ENCODE measurements at places on chromosomes 2 and 18.

- peaks cover 6% of the 10 kb centered on the region for H3K36me3 ChIP-seq
- H3K27ac ChIP-seq: no peak overlapping the region
- no peaks in the 10 kb centered on the region for H3K27me3 ChIP-seq
- no peak overlapping the region for H3K4me3 ChIP-seq
- no peak for DNase-seq
These were observed 130.5 kb upstream of the NOSTRIN start for GRCh38 chr2:168671932-168672331.

- H3K27me3 ChIP-seq: no peaks in the 10 kb centered on the region
- no peaks in the 10 kb centered on the region for H3K4me1 ChIP-seq
- no peak overlapping the region for H3K4me3 ChIP-seq
- DNase-seq: no peak
- H3K36me3 ChIP-seq: no peaks in the 10 kb centered on the region
- H3K27ac ChIP-seq: no peak overlapping the region
These were observed 361.8 kb upstream of the CWC22 start for GRCh38 chr2:180368881-180369280.

DNA sequence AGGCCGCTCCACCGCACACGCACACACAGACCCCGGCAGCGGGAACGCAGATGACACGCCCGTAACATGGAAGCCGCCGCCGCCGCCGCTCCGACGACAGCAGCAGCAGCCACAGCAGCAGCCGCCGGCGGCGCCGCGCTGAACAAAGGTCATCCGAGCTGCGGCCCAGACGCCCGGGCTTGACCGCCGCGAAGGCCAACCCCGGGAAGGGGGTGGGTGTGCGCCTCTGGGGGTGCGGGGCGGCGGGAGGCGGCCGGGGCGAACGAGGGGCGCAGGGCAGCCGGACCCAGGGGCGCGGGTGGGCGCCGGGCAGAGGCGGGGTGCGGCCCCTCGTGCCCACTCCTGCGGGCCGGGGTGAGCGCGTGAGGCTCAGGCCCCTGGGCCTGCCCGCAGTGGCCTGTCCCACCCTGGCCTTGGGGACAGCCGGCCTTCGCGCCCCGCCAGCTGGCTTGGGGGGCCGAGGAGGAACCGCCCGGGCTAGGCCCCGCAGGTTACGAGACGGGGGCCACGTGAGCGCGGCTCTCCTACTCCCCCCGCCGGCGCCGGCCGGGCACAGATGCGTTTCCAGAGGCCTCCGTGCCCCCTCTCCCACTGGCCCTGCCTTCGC lies 1.0 kb upstream of the ZNF532 start:
- peaks cover 3% of the 10 kb centered on the region for H3K36me3 ChIP-seq
- peaks cover 56% of the 10 kb centered on the region for H3K27me3 ChIP-seq
- DNase-seq: peak; percentile 36
- H3K4me3 ChIP-seq: peak overlapping the region; percentile 45
- peaks cover 5% of the 10 kb centered on the region for H3K4me1 ChIP-seq
- H3K27ac ChIP-seq: no peak overlapping the region

GRCh38 chr2:192604295-192604694 lies 409.6 kb upstream of the TMEFF2 start:
- no peaks in the 10 kb centered on the region for H3K36me3 ChIP-seq
- H3K4me1 ChIP-seq: no peaks in the 10 kb centered on the region

DNA sequence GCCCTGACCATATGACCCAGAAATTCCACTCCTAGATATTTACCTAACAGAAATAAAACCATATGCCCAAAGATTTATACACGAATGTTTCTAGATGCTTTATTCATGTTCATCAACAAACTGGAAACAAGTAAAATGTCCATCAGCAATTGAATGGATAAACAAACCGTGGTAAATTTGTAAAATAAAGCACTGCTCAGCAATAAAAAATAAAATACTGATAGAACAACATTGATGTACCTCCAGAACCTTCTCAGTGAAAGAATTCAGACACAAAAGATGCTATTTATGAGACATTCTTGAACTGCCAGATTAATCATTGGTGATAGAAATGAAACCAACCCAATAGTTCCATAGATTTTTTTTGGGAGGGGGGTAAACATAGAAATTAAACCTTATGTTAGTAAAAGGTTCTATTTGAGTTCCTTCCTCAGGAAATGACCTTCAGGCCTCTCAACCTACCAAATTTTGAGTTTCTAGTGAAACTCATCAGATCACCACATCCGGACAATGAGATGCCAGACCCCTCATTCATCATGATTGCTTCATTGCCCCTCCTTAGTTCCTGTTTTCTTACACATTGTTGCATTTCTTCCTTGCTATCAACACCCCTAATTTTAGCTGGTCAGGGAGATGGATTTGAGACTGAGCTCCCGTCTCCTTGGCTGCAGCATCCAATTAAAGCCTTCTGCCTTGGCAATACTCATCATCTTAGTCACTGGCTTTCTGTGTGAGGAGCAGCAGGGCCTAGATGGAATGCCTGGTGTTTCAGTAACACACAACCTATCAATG lies 203.5 kb downstream of the LPIN1 start:
- H3K36me3 ChIP-seq: no peaks in the 10 kb centered on the region
- H3K4me1 ChIP-seq: peaks cover 13% of the 10 kb centered on the region
- no peak overlapping the region for H3K27ac ChIP-seq

DNA sequence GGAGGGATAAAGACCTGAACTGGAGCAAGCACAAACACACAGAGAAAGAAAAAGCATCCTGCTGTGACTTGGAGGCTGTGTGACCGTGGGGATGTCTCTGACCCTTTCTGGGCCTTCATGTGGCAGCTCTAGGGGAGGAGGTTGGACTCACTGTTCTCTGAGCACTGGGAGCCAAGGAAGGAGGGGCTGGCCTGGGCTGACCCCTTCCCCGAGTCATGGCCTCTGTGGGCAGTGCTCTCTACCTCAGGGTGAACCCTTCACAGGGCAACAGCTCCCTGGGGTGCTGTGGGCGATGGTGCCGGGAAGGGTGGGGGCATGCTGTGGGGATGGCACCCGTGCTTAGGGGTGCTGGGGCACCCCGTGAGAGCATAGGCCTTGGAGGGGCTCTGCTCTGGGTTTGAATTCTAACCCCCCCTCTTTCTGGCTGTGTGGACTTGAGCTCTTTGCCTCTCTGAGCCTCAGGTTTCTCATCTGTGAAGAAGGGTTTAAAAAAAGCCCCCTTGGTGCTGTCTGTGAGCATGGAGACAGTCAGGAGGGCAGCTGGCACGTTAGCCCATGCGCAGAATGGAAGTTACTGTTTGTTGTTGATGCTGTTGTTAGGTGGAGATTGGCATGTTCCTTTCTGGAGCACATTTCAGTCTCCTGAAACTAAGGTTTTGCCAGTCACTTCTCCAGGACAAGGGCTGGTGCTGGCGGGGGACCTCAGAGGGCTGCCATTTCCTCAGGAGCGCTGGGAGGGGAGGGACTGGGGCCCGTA lies 700 bp downstream of the TOGARAM2 start:
- no peaks in the 10 kb centered on the region for H3K27me3 ChIP-seq
- no peak overlapping the region for H3K27ac ChIP-seq
- no peak for DNase-seq
- no peak overlapping the region for H3K4me3 ChIP-seq
- H3K4me1 ChIP-seq: no peaks in the 10 kb centered on the region
- H3K36me3 ChIP-seq: no peaks in the 10 kb centered on the region

DNA sequence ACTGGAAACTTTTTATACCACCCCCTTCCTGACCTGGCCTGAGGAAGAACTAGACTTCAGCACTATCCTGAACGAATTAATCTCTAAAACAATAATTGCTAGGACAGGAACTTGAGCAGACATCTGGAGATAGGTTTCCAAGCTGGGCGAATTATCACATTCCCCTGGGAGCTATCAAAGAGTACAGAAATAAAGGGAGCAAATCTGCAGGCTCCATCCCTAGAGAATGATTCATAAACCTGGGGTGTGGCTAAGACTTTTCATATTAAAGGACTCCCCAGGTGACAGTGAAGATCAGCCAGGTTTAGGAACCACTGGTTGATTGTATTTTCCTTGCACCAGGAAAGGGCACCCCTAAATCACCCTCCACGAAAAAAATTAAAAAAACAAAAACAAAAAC lies 105.6 kb upstream of the NOL4 start:
- H3K27ac ChIP-seq: no peak overlapping the region
- no peaks in the 10 kb centered on the region for H3K27me3 ChIP-seq
- DNase-seq: no peak
- no peaks in the 10 kb centered on the region for H3K36me3 ChIP-seq
- H3K4me3 ChIP-seq: no peak overlapping the region

- H3K4me3 ChIP-seq: no peak overlapping the region
- H3K36me3 ChIP-seq: no peaks in the 10 kb centered on the region
- no peaks in the 10 kb centered on the region for H3K27me3 ChIP-seq
- H3K4me1 ChIP-seq: no peaks in the 10 kb centered on the region
- DNase-seq: no peak
- H3K27ac ChIP-seq: no peak overlapping the region
These were observed 401.7 kb upstream of the SPRED2 start for GRCh38 chr2:65834062-65834461.

- H3K27ac ChIP-seq: peak overlapping the region; percentile 80
- H3K4me1 ChIP-seq: peaks cover 91% of the 10 kb centered on the region
- no peak for DNase-seq
- peaks cover 3% of the 10 kb centered on the region for H3K27me3 ChIP-seq
- no peak overlapping the region for H3K4me3 ChIP-seq
These were observed 108.7 kb downstream of the ANKRD44 start for GRCh38 chr2:197201874-197202273.

DNA sequence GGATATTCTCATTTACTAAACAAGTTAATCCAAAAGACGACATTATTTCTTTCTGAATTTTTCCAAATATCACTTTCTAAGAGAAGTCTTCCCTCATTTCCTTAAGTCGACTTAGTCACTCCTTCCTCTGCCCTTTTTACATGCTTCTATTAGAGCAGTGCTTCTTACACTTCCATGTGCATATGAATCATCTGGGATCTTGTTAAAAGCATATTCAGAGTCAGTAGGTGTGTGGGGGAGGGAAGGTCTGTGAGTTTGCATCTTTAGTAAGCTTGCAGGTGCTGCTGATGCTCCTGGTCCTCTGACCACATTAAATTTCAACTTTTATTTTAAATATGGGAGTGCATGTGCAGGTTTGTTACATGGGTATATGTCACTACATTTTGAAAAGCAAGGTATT lies 582.6 kb downstream of the NRXN1 start:
- H3K4me1 ChIP-seq: no peaks in the 10 kb centered on the region
- no peaks in the 10 kb centered on the region for H3K36me3 ChIP-seq
- H3K4me3 ChIP-seq: no peak overlapping the region
- H3K27ac ChIP-seq: no peak overlapping the region
- no peaks in the 10 kb centered on the region for H3K27me3 ChIP-seq

- peaks cover 2% of the 10 kb centered on the region for H3K36me3 ChIP-seq
- peaks cover 43% of the 10 kb centered on the region for H3K27me3 ChIP-seq
- DNase-seq: peak; percentile 48
These were observed 12.0 kb downstream of the ALPG start for GRCh38 chr2:232418466-232419244.

DNA sequence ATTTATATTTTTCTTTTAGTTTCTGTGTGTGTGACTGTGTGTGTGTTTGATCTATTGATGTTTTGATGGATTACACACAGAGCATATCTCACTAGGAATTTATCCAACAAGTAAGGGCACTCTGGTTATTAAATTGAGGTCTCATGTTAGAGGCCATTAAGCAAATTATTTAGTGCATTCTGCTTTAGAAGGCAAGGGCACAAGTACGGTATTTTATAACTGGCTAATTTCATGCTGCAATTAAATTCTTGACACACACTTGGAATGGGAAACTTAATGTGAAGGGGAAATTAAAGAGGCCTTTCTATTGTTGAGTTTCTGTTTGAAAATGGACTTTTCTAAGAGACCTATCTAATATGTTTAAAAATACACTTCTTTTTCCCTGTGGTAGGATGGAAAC lies 25.8 kb downstream of the NYAP2 start:
- no peaks in the 10 kb centered on the region for H3K4me1 ChIP-seq
- no peak overlapping the region for H3K4me3 ChIP-seq
- H3K27ac ChIP-seq: no peak overlapping the region
- peaks cover 4% of the 10 kb centered on the region for H3K27me3 ChIP-seq
- H3K36me3 ChIP-seq: no peaks in the 10 kb centered on the region

DNA sequence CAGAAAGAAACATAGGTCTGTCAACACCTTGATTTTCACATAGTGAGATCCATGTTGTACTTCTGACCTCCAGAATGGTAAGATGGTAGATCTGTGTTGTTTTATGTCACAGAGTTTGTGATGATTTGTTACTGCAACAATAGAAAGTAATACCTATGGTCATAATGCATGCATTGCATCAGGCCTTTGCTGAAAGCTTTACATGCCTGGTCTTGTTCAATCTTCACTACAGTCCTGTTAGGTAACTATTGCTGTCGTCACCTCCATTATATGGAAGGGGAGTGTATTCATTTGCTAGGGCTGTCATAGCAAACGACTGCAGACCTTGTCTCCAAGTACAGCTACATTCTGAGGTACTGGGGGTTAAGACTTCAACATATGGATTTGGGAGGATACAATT lies 243.5 kb downstream of the ANAPC1 start:
- H3K27me3 ChIP-seq: peaks cover 25% of the 10 kb centered on the region
- no peak for DNase-seq
- no peak overlapping the region for H3K27ac ChIP-seq
- no peak overlapping the region for H3K4me3 ChIP-seq
- peaks cover 10% of the 10 kb centered on the region for H3K4me1 ChIP-seq

GRCh38 chr2:212777020-212777491 lies 238.5 kb upstream of the ERBB4 start:
- peaks cover 4% of the 10 kb centered on the region for H3K4me1 ChIP-seq
- H3K4me3 ChIP-seq: no peak overlapping the region
- no peak for DNase-seq
- no peak overlapping the region for H3K27ac ChIP-seq
- no peaks in the 10 kb centered on the region for H3K36me3 ChIP-seq
- H3K27me3 ChIP-seq: no peaks in the 10 kb centered on the region

GRCh38 chr2:200787351-200788120 lies 24.2 kb upstream of the BZW1 start:
- peak overlapping the region; percentile 60 for H3K27ac ChIP-seq
- peaks cover 7% of the 10 kb centered on the region for H3K27me3 ChIP-seq
- no peak overlapping the region for H3K4me3 ChIP-seq
- H3K36me3 ChIP-seq: no peaks in the 10 kb centered on the region
- no peak for DNase-seq

DNA sequence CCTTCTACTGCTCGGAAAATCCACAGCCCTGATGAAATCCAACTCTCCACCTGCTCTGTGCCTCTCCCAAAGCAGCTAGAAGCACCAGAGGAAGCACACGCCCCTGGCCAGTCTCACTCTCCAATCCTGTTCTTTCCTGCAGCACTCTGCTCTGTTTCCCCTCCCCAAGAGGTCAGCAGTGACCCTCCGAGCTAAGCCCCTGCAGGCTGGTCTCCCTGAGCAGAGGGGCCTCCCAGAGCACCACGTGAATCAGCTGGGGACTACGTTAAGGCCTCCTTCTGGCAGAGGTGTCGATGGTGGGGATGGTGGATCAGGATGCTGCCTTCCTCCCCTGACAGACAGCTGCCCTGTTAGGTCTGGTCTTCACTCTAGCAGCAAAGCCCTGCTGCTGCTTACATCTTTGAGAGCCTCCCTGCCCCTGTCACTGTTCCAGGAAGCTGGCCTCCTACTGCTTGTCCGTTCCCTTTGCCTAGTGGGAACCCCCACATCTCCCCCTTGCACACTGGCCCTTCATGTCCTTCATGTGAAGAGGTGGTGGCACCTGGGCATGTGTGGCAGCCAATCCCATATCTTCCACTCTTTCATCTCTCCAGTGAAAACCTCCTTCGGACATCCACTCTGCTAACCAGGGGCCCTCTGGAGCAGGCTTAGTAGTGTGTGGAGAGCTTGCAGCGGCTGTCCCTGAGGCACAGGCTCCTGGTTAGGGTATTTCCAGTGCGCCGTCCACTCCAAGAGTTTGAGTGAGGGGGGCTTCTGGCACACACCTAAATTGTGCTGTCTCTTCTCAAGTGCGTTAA lies 307.5 kb upstream of the HS6ST1 start:
- no peak for DNase-seq
- H3K27ac ChIP-seq: no peak overlapping the region
- H3K4me3 ChIP-seq: no peak overlapping the region
- peaks cover 7% of the 10 kb centered on the region for H3K27me3 ChIP-seq
- H3K36me3 ChIP-seq: no peaks in the 10 kb centered on the region
